EL (cell line): ENCODE measurements at places on chromosomes 7 and 10.

GRCh38 chr7:34317039-34317438, 341.0 kb upstream of the NPSR1 start:
- DNase-seq: no peak

GRCh38 chr10:117364110-117364960, 10.9 kb downstream of the PDZD8 start:
- DNase-seq: peak; percentile 37

- no peak for DNase-seq
Measured at GRCh38 chr7:74430961-74431466, 22.7 kb upstream of the GTF2IRD1 start.

DNA sequence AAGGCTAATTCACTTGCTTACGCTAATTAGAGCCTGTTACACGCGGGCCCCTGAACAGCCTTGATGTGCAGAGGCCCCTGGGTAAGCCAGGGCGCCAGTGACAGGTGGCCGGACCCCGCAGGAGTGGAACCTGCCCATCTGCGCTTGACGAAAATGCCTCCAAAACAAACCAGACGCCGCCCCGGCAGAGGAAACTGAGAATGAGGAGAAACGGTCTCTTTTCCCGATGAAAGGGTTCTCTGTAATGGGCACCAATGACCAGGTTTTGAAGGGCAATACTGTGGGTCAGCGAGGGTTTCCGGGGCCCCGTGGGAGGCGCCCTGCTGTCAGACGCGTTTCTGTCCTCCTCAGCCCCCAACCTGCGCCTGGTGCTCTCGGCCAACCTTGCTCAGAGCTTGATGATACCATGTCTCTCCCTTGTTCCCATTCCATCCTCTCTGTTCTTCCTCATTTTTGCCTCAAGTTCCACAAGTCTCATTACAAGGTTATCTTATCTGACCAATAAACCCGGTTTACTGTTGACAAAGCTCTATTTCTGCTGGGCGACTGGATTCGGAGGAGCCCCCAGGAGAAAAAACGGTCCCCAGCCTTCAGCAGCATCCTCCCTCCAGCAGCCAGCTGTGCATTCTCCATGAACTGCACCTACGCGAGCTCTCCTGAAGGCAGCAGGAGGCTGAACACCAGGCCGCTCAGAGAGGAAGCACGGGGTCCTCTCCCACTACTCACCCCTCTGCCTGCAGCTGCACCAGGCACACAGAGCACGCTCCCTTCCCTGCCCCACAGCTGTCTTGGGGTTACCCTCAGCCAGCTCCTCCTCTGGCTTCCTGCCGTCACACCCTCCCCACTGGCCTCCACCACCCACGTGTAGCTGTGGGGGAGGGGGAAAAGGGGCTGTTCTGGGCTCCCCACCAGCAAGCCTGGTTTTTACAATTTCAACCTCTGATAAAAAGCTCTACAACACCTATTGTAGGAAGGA, 202.0 kb downstream of the MAD1L1 start:
- DNase-seq: no peak

- DNase-seq: no peak
Measured at GRCh38 chr7:5063698-5064097, 18.0 kb downstream of the RBAK start.

- DNase-seq: peak; percentile 46
Measured at GRCh38 chr7:84492098-84493034, 297.8 kb upstream of the SEMA3A start.

- DNase-seq: no peak
Measured at GRCh38 chr10:7491949-7492659, 81.3 kb upstream of the SFMBT2 start.

DNA sequence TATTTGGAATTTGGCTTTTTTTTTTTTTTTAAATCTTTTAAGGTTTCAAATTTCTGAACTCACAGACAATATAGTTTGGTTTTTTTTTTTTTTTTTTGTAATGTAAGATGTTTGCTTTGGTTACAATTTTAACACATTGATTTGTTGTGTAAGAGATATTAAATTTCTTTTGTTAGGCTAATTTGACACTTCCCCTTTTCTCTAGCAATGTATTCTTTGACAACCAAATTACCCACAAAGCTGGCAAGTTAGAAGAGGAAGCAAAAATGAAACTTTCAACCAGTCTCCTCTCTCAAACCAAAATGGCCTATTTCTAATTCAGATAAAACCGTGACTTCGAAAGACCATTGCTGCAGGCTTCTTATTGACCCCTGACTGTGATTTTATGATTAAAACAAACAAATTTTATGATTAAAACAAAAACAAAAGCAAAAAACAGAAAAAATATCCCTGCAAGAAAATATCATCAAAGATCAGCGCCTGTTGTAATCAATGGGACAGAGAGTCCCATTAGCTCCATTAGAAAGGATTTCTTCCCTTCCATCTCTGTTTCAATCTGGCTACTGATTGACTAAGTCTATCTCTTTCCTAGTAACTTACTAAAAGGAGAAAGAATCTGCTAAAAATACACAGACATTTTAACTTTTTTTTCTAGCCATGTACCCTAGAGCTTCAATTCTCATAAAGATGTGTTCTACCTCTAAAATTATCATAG, 489.2 kb downstream of the MDFIC start:
- DNase-seq: no peak

DNA sequence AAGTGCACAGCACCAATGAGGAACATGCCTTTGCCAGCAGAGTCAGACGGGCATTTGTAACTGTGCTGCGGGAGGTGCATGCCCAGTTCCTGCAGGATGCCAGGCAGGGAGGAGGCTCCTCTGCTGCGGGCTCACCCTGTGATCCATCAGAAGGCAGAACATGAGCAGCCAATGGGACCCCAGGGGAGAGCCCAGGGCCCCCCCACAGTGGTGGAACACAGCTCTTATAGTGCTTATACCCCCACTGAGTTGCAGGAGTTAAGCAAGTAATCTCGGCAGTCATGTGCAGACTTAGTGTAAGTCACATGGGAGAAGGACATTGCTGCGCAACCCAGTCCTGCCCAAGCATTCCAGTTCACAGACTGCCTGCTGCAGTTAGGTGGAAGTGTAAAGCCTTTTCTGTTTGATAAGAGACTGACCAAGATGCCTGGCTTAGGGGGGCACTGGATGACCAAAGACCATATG, 120.3 kb upstream of the TMEM106B start:
- DNase-seq: no peak

DNA sequence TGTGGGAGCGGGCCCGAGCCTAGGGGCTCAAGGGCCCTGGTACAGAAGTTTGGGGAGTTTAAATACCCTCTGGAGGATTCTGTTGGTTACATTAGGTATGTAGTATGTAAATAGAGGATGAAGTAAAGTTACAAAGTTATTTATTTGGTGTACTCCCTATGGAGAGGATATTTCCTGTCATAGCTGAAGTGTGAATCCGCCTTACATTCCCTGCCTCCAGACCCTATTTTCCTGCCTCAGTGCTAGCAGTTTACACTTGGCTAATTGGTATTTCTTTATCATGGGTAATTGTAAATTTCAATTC, 60.6 kb upstream of the KLF14 start:
- DNase-seq: no peak

GRCh38 chr7:102061981-102062390, 224.7 kb upstream of the SH2B2 start:
- peak; percentile 18 for DNase-seq

GRCh38 chr7:2398506-2398905, 4.9 kb upstream of the CHST12 start:
- no peak for DNase-seq

DNA sequence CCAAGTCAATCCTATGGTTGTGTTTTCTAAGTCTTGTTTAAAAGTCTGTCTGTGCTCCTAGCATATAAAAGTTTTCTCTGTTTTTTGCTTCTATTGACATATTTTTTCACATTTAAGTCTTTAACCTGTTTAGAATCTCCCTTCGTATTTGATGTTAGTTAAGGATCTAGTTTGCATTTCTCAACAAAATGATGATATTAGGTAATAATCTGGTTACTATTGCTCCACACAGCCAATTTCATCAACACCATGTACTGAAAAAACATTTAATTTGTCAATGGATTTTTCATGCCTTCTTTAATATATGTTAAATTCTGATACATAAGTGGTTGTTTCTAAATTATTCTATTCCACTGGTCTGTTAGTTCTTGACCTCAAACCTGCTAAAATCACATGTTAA, 17.5 kb upstream of the TSGA13 start:
- no peak for DNase-seq

- peak; percentile 82 for DNase-seq
Measured at GRCh38 chr10:126421756-126422256, 33.5 kb upstream of the ADAM12 start.

GRCh38 chr10:24469993-24470392, 253.7 kb downstream of the ARHGAP21 start:
- DNase-seq: peak; percentile 25

- DNase-seq: peak; percentile 57
Measured at GRCh38 chr10:62916141-62916603, 100.0 kb upstream of the EGR2 start.

- DNase-seq: no peak
Measured at GRCh38 chr10:73900064-73900463, 10.9 kb upstream of the PLAU start.

GRCh38 chr10:44805466-44806210, 105.5 kb upstream of the TMEM72 start:
- DNase-seq: no peak

DNA sequence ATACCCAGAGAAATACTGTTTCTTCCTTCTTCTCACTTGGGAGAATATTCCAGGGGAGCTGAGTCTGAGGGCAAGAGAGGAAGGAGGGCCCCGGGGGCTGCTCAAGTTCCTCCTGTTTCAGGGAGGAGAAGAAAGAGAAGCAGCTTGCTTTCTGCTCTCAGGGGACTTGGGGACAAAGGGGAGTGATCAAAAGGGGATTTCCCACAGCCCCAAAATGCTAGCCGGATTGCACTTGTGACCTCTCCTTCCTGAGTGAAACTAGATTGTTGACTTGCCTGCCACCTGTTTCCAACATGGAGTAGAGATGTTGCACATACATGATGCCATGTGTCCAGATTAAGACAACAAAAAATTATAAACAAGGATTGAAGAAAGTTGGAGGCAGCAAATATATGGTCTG, 28.7 kb upstream of the PDCD4 start:
- no peak for DNase-seq

DNA sequence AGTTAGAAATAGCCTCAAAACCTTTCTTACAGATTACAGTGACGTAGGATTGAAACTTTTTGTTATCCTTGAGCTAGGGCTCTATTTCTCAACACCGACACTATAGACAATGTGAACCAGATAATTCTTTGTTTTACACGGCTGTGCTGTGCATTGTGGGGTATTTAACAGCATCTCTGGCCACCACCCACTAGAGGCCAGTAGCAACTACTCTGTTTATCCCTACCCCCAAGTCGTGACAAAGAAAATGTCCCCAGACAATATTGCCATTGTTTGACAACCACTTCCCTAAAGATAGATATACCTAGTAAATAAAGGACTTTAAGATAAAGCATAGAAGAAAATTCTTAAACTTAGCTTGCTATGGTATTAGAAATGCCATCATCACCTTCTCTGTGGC, 359.6 kb downstream of the ARL4A start:
- no peak for DNase-seq

- no peak for DNase-seq
Measured at GRCh38 chr10:34766811-34767494, 48.1 kb downstream of the PARD3 start.

GRCh38 chr10:86819567-86819966, 63.1 kb downstream of the BMPR1A start:
- peak; percentile 22 for DNase-seq

DNA sequence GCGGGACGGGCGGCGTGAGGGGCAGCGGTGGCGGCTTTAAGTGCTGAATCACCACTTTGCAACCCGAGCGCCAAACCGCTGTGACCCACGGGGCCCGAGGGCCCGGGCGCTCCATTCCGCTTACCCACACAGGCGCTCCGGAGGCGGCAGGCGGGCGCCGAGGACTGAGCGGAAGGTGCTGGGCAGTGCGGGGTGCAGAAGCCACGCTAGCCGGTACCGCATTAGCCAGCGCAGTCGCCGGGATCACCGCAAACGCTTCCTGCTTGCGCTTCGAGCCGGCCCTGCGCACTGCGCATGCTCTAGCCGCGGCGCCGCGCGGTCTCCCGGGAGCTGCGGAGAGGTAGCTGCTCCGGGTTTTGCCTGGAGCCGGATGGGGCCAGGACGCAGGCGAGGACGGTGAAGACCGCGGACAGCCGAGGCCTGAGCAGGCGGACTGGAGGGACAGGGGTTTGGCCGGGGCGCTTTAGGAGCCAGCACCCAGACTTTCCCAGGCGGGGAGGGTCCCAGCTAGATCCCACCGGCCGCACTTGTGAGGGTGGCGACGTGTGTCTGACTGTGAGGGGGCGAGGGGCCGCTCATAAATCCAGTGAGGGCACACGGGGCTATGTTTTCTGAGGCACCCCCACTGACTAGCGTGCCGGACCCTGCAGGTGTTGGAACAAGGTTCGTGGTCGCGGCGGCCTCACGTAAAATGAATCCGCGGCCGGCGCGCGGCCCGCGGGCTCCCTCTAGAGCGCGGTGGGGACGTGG, at the start of gene IDE:
TSS of gene IDE (minus strand) at position 296 of the 750 bp plus-strand sequence. CDS start at position 222, 74 bp downstream.
- peak; percentile 91 for DNase-seq

DNA sequence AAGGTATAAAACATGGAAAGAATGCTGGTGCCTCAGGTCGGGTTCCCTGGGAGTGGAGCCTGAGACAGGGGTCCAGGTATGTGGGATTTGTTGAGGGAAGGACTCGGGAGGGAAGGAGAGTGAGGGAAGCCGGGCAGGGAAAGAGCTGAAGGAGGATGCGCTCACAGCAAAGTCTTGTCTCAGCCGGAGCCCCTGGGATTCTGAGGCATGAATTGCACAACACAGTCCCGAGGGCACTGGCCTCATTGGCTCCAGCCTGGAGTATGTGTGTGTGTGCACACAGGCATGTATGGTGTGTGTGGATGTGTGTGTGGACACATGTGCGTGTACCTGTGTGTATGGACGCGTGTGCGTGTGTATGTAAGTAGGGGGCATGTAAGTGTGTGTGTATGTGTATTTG, 87.4 kb downstream of the WDFY4 start:
- DNase-seq: no peak

GRCh38 chr10:90787393-90788198, 70.2 kb downstream of the HTR7 start:
- peak; percentile 25 for DNase-seq

- DNase-seq: no peak
Measured at GRCh38 chr10:125679436-125679835, 3.5 kb downstream of the TEX36 start.

DNA sequence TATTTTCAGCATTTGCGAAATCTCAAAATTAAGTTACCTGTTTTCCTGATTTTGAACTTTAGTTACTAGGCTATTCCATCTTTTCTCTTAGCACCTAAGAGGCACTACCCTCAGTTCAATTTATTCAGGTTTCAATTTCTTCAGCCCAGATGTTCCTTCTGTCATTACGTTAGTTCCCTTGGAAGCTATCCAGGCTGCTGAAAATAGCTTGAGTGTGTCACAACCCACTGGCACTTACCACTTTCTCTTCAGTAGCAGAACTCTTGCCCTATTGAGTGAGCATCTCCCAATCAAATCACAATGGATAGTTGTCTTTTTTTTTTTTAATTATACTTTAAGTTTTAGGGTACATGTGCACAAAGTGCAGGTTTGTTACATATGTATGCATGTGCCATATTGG, 332.7 kb upstream of the LRGUK start:
- peak; percentile 14 for DNase-seq

DNA sequence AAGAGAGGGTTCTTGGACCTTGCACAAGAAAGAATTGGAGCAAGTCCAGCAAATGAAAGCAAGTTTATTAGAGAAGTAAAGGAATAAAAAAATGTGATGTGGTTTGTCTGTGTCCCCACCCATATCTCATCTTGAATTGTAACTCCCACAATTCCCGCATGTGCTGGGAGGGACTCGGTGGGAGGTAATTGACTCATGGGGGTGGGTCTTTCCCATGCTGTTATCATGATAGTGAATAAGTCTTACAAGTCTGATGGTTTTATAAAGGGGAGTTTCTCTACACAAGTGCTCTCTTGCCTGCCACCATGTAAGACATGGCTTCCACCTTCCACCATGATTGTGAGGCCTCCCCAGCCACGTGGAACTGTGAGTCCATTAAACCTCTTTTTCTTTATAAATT, 39.2 kb upstream of the FZD9 start:
- no peak for DNase-seq
